ENCODE measurements at places on chromosomes 7 and 10.

DNA sequence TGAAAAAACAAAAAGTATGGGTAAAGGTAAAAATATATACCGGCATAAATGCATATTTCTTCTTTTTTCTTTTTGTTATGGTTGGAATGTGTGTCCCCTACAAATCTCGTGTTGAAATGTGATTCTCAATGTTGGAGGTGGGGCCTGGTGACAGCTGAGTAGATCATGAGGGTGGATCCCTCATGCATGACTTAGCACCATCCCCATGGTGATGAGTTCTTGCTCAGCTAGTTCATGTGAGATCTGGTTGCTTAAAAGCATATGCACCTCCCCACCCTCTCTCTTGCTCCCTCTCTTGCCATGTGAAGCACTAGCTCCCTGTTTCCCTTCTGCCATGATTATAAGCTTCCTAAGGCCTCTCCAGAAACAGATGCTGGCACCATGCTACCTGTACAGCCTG is 93.3 kb downstream of the HYCC1 start:
- no peak for DNase-seq

- no peak for DNase-seq
These were observed 1.8 kb downstream of the GSTO1 start for GRCh38 chr10:104256335-104256961.

GRCh38 chr10:5559642-5560141 is 34.9 kb downstream of the CALML3 start:
- no peak for DNase-seq

DNA sequence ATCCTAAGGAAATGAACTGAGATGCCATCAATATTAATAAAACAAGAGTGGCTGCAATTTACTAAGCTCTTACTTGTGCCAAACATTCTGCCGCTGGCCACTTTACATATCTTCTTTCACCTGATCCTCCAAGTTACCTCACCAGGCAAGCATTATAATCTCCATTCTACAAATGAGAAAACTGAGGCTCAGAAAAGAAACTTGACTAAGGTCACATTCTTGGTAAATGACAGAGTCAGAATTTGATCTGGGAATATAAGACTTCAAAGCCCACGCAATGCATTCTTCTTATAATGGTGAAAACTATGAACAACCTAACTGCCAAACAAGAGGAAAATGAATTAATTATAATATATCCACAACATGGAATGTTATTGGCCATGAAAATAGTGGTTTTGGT is 46.1 kb upstream of the SMNDC1 start:
- no peak for DNase-seq

DNA sequence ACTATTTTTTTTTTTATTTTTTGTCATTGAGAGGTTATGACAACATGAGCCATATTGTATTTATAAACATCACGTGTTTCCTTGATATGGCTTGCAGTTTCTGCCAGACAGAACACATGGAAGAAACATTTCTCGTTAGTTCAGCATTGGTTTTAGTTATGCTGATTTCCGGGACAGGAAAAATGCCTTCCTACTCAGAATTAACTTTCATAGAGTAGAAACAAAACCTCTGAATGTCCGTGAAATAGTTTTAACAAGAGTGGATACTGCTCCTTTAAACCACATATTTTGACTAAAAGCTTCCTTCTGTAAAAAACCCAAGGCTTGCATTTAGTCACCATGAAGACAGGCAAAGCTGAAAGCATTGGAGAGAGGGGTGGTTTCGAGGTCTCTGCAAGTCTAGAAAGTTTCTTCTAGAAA is 240.4 kb downstream of the KIAA1217 start:
- DNase-seq, result no peak
